RCC 7860 (cell line): ENCODE measurements at places on chromosomes 5 and 9.
A peak's percentile ranks its signal among the peaks of the same experiment; 100 is the strongest.

DNA sequence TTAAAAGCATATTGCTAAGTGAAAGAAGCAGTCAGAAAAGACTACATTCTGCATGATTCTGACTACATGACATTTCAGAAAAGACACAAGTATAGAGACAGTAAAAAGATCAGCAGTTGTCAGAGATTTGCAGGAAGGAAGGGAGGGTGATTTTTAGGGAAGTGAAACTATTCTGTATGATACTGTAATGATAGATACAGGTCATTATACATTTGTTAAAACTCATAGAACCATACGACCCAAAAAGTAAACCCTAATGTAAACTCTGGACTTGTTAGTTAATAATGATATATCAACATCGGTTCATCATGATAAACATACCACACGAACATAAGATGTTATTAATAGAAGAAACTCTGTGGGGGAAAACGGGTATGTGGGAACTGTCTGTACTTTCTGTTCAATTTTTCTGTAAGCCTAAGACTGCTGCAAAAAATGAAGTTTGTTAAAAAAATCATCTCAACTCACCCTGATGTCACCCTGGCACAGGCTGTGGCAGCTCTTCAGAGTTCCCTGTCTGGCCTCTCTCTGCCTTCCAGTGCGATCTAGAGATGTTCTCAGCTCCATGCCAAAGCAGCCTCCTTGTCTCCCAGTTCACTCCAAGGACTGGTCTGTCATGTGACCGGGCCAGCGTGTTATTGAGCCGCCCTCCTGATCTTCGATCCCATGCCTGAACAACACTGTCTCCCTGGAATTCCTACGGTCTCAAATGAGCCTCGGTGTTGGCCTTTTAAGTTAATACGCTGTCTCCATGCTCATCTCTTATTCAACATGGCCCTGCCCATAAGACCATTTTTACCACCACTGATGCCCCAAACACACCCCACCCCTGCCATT, 35.4 kb downstream of the PRLR start:
- no peak for DNase-seq

DNA sequence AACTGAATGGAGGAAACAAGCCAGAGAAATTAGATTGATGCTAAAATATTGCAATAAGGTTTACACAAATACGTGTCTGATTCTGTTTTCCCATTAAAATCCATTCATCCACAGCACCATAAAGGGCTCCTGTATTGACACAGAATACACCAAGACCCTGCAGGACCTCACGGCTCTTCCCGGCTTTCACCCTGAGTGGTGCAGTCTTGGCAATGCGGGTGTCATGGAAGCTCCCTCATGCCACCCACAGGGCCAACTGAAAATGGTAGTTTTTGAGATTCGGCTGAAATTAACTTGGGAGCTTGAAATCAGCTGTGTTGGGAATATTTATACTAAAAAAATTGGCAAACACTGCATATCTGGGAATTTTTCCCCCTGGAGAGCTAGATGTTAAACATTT, 17.3 kb upstream of the EXOC3 start:
- DNase-seq, result no peak

DNA sequence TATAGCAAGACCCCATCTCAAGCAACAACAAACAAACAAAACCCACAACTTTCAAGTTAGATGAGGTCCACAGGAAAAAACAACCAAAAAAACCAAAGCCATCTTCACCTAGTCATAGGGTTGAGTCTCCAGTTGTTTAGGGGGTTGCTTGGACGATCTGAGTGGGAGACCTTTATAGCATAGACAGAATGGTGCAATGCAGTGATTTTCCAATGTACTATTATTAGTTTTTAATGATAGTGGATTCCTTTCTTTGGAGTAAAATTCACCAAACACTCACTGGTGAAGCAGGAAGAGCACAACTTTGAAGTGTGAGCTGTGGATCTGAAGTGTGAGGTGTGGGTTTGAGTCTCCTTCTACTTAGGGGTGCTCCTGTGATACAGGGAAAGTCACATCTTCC, 67.0 kb upstream of the KLF9 start:
- no peak for DNase-seq

DNA sequence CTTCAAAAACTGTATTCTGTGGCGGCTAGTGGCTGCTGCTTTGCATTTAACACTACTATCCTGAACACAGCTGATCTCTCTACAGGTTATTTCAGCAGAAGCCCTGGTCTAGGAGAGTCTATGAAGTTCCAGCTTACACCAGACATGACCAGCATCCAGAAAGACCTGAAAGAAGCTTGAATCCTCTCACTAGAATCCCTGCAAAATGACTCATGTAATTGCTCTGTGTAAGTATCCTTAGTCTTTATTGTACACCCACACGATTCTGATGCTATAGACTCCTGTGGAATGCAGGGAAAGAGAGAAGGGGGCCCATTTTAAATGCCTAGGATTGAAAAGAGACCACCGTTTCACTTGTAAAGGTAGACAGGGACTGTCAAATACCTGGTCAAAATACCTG, 859 bp upstream of the GRIA1 start:
- no peak for DNase-seq

DNA sequence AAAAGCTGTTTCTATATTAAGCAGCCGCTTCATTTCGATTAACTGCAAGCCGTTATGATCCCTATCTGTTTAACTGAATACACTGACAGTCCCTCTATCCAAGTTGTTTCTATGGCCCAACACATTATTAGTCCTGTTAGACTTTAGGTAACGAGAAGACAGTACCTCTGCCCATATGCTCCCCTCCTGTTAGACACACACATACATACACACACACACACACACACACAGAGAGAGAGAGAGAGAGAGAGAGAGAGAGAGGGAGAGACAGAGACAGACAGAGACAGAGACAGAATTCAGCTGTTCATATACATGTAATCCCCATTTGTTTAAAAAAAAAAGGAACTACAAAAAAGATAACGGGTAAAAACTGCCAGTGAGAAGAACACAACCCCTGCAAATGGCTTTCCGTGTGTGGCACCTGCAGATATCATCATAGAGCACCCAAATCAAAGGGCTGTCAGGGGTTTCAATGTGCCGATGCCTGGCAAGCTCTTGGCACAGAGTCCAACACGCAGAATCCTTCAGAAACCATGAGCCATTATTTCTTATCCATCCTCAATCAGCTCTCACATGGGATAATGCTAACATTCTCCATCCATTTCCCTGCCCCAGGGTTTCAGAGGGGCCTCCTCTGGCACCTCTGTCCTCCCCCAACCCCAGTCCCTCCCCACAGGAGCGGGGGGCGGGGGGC, 144.0 kb downstream of the MYO10 start:
- DNase-seq, result no peak

- no peak for DNase-seq
Observed at GRCh38 chr9:76751001-76751400, 13.2 kb upstream of the PCA3 start.

DNA sequence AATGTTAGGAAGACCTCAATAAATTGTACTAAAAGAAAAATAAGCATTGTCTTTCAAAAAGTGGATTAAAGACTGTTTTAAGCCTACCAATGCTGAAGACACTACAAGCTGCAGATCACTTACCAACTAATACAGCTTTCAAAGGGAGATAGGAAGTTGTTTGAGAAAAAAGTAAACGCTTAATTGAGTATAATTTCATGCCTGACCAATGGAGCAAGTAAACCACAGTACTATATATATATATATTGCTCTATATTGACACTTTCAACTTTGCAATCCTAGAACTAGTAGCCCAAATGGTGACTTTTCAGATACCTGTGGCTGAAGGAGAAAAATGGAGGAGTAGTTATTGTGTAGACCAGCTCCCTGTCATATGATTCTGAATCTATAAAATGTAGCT, 85.7 kb downstream of the FREM1 start:
- no peak for DNase-seq

GRCh38 chr9:77705636-77706035, 57.5 kb upstream of the GNA14 start:
- no peak for DNase-seq

GRCh38 chr9:7944572-7944971, 145.0 kb upstream of the DMAC1 start:
- DNase-seq, result no peak

DNA sequence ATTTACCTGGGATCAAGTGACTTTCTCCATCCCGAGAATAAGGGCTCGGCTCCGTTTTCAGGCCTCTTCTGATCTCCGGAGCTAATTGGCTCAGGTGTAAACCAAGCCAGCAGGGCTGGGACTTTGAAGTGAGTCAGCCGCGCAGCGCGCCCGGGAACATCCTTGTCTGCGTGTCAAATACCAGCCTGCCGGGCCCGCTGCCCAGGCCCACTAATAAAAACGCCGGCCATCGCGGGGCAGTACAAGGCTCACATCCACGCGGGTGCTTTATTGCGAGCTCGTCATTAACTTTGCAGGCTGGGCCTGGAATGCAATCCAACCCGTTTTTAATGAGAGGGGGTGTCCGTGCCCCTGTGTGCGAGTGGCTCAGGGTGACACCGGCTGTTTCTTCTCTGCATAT, 416.8 kb downstream of the IRX2 start:
- no peak for DNase-seq

- DNase-seq, result peak; percentile 22
Observed at GRCh38 chr5:76601470-76601869, 21.7 kb downstream of the F2RL2 start.

DNA sequence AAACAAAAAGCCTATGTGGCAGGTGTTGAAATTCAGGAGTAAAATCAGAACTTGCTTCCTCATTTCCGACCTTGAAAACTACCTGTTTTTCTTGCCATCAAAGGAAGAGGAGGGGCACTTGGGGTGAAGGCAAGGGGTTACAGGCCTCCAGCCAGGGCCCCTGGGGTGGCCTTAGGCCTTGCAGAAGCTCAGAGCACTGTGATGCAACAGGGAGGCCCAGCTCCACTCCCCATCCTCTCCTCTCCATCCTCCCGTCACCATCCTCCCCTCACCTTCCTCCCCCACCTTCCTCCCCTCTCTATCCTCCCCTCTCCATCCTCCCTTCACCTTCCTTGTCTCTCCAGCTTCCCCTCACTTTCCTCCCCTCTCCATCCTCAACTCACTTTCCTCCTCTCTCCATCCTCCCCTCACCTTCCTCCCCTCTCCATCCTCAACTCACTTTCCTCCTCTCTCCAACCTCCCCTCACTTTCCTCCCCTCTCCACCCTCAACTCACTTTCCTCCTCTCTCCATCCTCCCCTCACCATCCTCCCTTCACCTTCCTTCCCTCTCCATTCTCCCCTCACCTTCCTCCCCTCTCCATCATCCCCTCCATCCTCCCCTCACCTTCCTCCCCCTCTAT, 111.6 kb downstream of the WNK2 start:
- no peak for DNase-seq

GRCh38 chr9:114288193-114289091, 34.5 kb upstream of the ORM1 start:
- peak; percentile 91 for DNase-seq

- no peak for DNase-seq
Observed at GRCh38 chr9:93437996-93438395, 13.5 kb upstream of the FAM120A start.

DNA sequence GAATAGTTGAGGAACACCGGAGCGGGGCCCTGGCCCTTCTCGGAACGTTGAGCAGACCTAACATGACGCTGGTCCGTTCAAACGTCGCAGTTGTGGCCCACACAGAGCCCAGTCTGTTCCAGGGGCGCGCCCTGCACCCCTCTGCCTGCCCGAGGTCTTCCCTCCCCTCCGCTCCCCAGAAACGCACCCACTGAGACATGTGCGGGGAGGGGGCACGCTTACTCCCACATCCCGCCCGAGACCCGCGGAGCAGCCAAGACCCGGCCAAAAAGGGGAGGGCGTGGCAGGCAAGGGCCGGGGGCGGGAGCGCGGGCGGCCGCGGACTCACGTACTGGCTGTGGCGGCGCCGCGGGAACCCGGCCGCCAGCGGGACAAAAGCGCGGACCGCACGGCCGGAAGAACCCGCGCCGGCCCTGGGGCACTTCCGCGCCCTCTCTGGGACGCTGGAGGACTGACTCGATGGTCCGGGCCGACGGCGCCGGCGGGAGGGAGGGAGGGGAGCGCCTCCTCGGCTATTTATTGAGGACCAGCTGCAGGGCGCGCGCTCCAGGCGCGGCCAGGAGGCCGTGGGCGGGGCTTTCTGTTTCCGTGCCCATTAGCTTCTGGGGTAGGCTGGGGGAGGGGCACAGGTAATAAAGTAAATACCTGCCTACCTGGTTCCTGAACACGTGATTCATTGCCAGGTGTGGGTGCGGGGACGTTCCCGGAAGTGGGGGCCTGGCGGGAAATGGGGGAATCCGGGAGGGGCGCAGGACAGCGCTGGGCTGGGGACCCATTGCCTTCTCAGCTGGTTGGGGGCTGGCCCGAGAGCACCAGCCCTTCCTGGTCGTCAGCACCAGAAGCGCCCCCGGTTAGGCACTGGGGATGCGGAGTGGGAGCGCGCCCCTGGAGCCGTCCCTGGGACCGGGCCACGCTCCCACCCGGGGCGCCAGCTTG, at the start of gene ZFP62:
Gene ZFP62, minus strand, starts transcription at position 390 of the 936 bp plus-strand sequence. Its CDS starts 57 bp downstream, at position 333.
- peak; percentile 71 for DNase-seq

- no peak for DNase-seq
Observed at GRCh38 chr5:115684513-115685037, 58.7 kb upstream of the TMED7 start.

DNA sequence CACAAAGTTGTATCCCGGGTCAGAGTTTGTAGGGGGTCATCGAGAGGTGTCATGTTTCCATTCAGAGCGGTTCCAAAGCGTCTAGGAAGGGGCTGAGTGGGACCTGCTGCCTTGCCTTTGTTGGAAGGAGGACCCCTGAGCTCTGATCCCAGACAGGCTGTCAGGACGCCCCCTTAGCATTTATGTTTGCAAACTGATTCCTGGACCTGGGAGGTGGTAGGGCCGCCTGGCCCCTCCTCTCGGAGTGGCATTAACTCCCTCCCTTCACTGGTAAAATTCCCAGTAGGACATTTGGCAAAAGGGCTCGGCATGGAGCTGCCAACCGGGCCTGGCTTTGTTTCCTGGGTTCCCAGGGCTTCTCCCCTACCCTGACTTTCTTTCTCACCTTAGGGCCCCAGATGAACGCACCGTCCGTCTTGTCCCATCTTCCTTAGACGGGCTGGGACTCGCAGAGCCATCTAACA, 2.5 kb downstream of the JADE2 start:
- no peak for DNase-seq

GRCh38 chr9:134267881-134268724, 58.2 kb upstream of the RXRA start:
- no peak for DNase-seq

DNA sequence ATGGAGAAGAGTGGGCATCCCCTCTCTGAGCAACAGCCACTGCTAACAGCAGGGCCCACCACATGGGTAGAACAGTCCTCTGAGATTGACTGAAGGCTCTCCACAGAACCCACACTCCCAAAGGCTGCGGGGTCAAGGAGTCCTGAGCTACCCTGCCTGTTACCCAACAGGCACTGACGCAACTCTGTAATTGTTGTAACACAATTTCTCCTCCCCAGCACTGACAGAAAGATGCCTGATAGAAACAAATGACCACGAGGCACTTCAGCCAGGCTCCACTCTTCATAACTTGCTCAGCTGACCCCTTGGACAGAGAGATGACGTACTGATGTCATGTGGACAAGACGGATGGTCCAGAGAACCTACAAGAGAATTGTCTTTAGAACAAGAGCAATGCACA, 220.7 kb downstream of the SPOCK1 start:
- DNase-seq, result no peak
